ENCODE measurements at places on chromosomes 6 and 20.

GRCh38 chr6:148954934-148955333 is 208.1 kb downstream of the UST start:
- DNase-seq: no peak

- no peak for DNase-seq
These were observed 81.8 kb downstream of the MLIP start for GRCh38 chr6:54192993-54193392.

- no peak for DNase-seq
These were observed 411 bp downstream of the DSN1 start for GRCh38 chr20:36773107-36773596.

DNA sequence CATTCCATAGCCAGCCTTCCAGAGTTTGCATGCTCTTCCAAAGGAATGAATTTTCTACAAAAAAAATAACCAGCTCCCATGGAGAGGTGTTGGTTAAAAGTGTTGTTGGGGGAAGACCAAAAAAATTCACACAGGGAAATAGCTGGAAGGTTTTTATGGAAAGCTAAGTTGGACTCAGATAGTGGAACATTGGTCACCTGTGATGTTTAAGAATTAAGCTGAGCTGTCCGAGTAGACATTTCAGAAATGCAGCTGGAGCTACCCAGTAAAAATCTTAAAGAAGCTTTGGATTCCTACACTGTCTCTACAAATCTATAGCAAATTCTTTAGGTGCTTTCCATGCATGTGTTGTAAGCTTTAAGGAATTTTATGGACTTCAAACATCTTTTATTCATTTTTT is 155.5 kb downstream of the THBS2 start:
- no peak for DNase-seq

- no peak for DNase-seq
These were observed 105.7 kb downstream of the EDN1 start for GRCh38 chr6:12395898-12396297.

GRCh38 chr6:167762259-167762962 is 64.3 kb upstream of the AFDN start:
- DNase-seq: no peak

GRCh38 chr6:1986454-1987243 is 258.8 kb downstream of the GMDS start:
- DNase-seq: peak; percentile 30

DNA sequence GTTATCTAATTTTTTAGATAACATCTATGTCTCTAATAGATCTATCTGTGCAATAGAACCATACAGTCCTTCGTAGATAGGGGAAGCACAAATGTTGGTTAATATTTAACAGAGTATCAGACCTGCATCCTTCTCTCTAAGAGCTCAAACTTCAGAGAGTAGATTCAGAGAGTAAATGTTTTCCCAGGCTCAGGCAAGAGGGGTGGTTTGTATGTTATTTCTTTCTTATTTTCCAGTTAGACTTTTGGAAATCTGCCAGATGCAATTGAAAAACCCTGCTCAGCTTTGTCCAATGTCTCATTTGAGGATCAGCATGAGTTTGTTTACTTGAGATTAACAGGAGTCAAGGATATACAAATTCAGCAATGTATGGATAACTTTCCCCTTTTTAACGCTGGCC is 361.9 kb downstream of the BCKDHB start:
- no peak for DNase-seq

- peak; percentile 86 for DNase-seq
These were observed at the start of gene EYA4 for GRCh38 chr6:133241086-133241900. Gene EYA4 (plus strand): TSS chr6:133241357. CDS start chr6:133274781, 33,424 bp downstream.

DNA sequence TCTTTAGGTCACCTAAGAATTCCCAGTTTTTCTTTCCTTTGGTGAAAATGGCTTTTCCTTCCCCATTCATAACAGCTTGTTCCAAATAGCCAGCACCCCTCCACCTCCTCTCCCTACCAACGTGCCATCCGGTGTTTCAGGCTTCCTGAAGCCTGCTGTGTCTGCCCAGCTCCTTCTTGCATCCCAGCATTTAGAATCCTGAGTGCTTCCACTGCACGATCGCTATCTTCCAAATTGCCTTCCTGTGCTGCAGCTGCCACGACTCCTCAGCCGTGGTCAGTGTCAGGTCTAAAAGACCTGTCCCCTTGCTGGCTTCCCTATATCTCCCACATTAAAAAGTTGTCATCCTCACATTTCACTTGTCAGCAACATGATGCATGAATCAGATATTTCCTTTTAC is 550.3 kb upstream of the JARID2 start:
- DNase-seq: peak; percentile 77

- no peak for DNase-seq
These were observed 71.0 kb upstream of the SIRPA start for GRCh38 chr20:1824181-1824580.

DNA sequence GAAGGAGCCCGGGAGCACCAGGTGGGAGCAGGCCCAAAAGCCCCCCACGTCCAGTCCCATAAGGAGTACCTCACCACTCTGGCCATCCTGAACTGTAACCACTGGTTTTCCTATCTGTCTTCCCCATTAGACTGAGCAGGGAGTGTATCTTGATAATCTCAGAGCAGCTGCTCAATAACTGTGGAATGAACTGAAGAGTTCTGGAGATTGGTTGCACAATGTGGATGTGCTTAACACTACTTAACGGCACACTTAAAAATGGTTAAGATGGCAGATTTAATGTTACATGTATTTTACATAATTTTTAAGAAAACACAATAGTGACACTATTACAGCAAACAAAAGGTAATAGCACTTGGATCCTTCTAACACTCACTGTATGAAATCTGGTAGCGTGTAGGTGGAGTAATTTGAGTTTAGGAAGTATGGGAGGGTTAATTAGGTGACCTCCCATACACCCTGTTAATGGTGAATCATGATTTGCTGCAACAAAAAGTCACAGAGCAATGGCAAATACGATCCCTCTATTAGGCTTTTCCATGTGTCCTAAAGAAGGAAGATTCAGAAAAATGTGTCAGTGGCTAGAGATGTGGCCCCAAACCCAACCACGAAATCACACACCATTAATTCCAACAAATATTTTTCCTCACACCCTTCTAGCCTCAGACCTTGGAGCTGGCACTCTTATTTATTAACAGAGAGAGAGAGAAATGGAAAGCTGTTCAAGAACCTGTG is 18.4 kb downstream of the TRAM2 start:
- no peak for DNase-seq

All from BE2C (cell line).